ENCODE measurements at places on chromosomes 16 and 17. TPM values are rescaled to one million over a fixed set of nuclear protein-coding genes. Genes with fewer than 3 reads are reported as not detected.

- no peak for ATAC-seq
These were observed 51.2 kb downstream of the SOX9 start for GRCh38 chr17:72171703-72172667.

DNA sequence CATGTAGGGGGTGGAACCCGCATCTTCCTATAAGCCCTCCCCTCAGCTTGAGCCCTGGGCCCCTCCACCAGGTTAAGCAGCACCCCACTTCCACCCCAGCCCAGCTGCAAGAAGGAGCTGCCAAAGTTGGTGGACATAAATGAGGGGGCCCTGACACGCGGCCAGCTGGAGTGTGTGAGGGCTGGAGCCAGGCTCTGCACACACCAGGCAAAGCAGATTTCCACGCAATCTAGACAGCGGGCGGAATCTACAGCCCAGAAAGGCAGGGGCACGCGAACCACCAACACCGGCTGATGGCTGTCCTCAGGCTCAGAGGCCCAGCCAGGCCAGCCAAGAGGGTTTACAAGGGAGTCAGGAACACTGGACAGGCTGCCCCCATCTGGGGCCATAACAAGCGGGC lies 171.2 kb downstream of the ZNF423 start:
- no peak for ATAC-seq

DNA sequence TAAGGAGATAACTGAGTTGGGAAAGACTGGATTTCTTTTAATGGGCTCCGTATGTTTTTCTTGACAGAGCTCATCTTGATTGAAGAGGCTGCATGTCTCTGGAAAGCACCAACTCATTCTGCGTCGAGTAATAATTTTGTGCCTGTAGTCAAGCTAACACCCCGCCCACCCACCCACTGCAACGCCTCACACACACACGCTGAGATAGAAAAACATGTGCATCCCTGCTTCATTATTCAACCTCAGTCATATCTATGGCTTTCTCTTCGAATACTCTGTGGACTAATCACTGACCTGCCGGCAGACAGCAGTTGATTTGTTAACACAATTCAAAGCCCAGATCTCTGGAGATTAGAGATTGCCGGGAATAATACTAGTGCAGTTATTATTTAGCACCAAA lies 220.2 kb upstream of the TOM1L1 start:
- ATAC-seq, result peak; percentile 71

GRCh38 chr17:21272881-21273792 lies 11.4 kb upstream of the MAP2K3 start:
- ATAC-seq, result no peak

DNA sequence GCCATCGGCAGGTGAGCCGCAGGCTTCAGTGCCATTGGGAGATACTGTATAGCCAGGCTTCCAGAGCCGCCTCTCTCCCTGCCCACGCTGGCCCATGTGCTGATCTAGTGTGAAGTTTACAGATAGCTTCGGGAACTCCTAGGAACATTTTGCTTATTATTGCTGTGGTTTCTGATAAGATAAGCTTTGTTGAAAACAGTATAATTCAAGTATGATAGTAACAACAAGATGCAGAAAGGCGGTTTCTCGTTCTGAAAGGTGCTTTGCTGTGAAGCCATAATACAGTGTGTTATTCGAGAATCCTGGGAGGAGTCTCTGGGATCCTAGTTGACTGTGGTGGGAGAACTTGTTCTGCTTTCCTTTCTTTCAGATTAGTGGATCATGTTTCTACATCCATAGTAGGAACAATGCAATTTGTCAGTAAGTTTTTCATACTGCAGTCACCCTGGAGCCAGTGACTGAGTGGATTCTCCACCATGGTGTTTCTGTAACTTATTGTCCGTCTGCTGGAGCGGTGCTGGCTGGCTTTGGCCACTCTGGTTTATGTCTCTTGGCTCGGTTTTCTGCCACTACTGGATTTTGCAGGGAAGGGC lies 31.5 kb downstream of the RAB11FIP3 start:
- peak; percentile 51 for ATAC-seq

RCVRN gene
- total RNA-seq, result 1.5 TPM

CCL8 gene
- total RNA-seq, result not detected

Data from motor neuron (in vitro differentiated cells).